ENCODE measurements at places on chromosomes 4 and X. TPM values are rescaled to one million over a fixed set of nuclear protein-coding genes. Genes with fewer than 3 reads are reported as not detected.

TMEM175 gene
- total RNA-seq = 21.2 TPM

TLL1 gene
- total RNA-seq = 0.55 TPM

STK32B gene
- total RNA-seq = 0.44 TPM

LRAT gene
- 0.15 TPM for total RNA-seq

RAI2 gene
- 21.0 TPM for total RNA-seq

ALB gene
- not detected for total RNA-seq

RBMXL3 gene
- total RNA-seq = not detected

APBB2 gene
- total RNA-seq = 35.4 TPM

PSAPL1 gene
- not detected for total RNA-seq

COL25A1 gene
- 0.54 TPM for total RNA-seq

GRCh38 chr4:2059726-2060602 lies 837 bp downstream of the NAT8L start:
- H3K4me1 ChIP-seq = peaks cover 5% of the 10 kb centered on the region
- no peak for DNase-seq
- H3K27ac ChIP-seq = no peak overlapping the region
- peaks cover 68% of the 10 kb centered on the region for H3K27me3 ChIP-seq

DNA sequence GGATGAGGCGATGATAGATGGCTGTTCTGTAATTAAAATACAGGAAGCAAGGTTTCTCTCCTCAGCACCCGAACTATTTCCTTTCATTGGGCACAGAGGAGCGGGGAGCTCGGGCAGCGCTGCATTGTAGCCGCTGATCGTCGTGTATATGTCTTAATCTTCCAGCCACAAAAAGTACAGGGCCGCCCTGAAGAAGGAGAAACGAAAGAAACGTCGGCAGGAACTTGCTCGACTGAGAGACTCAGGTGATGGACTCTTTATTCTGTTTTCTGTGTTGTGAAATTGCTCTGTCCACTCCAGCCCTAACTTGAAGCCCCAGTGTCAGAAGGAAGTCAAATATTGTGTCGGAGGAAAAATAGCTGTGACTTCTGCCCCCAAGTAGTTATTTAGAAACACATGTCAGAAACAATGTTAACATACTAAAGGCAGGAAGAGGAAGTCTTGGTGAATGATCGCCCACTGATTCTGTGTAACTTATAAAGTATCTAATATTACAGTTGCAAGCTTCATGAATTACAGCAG lies 546 bp downstream of the ZRSR2 start:
- H3K4me1 ChIP-seq = no peaks in the 10 kb centered on the region
- peaks cover 21% of the 10 kb centered on the region for H3K36me3 ChIP-seq
- H3K27ac ChIP-seq = peak overlapping the region; percentile 67
- no peaks in the 10 kb centered on the region for H3K27me3 ChIP-seq
- DNase-seq = no peak

DNA sequence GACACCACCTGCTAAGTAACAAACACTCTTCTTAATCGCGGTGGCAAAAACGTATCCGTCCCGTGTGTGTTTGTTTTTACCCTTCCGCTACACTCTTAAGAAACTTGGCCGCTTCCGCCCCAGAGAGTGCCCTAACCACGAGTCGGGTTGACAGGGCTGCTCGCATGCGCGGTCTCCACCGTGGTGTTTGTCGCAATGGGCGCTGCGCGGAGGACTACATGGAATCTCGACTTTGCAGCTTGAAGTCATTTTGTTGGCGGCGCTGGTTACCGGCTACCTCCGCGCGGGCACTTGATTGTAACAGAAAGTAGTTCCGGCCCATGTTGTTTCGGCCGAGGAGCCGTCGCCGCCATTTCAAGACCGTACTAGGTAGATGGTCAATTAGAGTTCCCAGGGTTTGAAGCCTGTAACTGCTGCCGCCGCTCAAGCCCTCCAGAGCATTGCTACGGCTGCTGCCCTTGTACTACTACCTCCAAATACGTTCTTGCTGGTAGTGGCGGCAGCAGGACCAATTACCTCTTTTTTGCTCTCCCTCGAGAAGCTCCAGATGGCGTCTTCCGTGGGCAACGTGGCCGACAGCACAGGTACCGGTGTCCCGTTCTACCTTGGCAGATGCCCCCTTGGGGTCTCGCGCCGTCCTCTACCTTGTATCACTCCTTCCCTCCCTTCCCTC lies at the start of gene OGT:
Gene OGT, plus strand, starts transcription at position 352 of the 673 bp plus-strand sequence. Its CDS starts 196 bp downstream, at position 548.
- DNase-seq = peak; percentile 93
- H3K27me3 ChIP-seq = no peaks in the 10 kb centered on the region
- H3K4me3 ChIP-seq = peak within 1 kb of the TSS; percentile 67
- peaks cover 8% of the 10 kb centered on the region for H3K36me3 ChIP-seq
- peaks cover 5% of the 10 kb centered on the region for H3K4me1 ChIP-seq
- H3K27ac ChIP-seq = peak within 1 kb of the TSS; percentile 82

DNA sequence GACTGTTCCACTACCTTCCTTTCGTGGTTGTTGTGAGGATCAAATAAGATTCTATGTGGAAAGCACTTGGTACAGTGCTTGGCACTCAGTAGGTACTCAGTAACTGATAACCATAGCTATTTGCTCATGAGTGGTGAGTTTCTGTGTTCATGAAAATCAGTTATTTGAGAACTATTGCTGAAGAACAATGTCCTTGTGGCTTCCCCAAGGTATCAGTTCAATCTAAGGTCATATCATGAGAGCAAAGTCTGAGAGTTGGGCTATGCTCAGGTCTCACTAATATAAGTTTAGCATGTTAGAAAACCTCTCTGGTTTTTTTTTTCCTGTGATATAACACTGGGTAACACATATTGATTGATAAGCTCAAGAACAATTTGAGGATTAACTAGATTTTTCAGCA lies 147.8 kb downstream of the GRIA3 start:
- H3K36me3 ChIP-seq = no peaks in the 10 kb centered on the region
- no peaks in the 10 kb centered on the region for H3K27me3 ChIP-seq
- no peak overlapping the region for H3K27ac ChIP-seq
- H3K4me3 ChIP-seq = no peak overlapping the region
- no peaks in the 10 kb centered on the region for H3K4me1 ChIP-seq

GRCh38 chr4:158193171-158193749 lies 17.0 kb upstream of the TMEM144 start:
- peaks cover 11% of the 10 kb centered on the region for H3K4me1 ChIP-seq
- no peak overlapping the region for H3K27ac ChIP-seq
- no peaks in the 10 kb centered on the region for H3K27me3 ChIP-seq
- DNase-seq = no peak

GRCh38 chrX:20383477-20383876 lies 116.8 kb upstream of the RPS6KA3 start:
- DNase-seq = no peak
- no peaks in the 10 kb centered on the region for H3K36me3 ChIP-seq
- H3K4me3 ChIP-seq = no peak overlapping the region
- no peaks in the 10 kb centered on the region for H3K27me3 ChIP-seq
- no peaks in the 10 kb centered on the region for H3K4me1 ChIP-seq
- H3K27ac ChIP-seq = no peak overlapping the region

DNA sequence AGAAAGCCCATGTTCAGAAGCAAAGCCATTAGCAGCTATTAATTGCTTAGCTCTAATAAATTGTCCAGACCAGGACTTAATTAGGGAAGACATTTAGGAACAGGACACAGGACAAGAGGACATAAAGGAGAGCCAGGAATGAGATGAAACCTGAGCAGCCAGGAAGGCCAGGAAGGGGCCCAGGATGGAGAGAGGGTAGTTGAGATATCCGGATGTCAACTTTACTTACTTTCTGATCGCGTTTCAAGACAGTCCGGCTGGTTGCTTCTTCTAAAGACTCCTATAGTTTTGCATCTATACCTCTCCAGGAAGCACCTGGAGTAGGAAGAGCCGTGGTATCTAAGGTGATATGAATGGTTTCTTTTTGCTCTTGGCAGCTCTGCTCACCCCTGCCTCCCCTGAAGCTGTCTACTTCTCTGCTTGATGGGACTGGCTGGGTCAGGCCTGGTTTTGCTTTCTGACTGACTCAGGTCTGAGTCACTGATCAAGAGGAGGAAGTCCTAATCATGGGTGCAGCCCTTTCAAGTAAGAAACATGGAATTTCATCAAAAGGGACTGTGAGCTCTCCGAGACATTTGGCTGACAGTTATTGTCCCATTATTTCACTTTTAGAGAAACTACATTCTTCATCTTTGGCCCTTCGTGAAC lies 733.3 kb downstream of the RPA4 start:
- H3K27ac ChIP-seq = no peak overlapping the region
- H3K27me3 ChIP-seq = peaks cover 16% of the 10 kb centered on the region
- H3K4me3 ChIP-seq = no peak overlapping the region
- no peaks in the 10 kb centered on the region for H3K36me3 ChIP-seq
- no peaks in the 10 kb centered on the region for H3K4me1 ChIP-seq
- DNase-seq = no peak

- H3K4me3 ChIP-seq = no peak overlapping the region
- H3K27ac ChIP-seq = no peak overlapping the region
- no peaks in the 10 kb centered on the region for H3K36me3 ChIP-seq
- H3K27me3 ChIP-seq = no peaks in the 10 kb centered on the region
- H3K4me1 ChIP-seq = no peaks in the 10 kb centered on the region
These were observed 71.4 kb downstream of the GBA3 start for GRCh38 chr4:22764183-22764582.

GRCh38 chr4:26197018-26197779 lies 123.6 kb upstream of the RBPJ start:
- no peaks in the 10 kb centered on the region for H3K36me3 ChIP-seq
- H3K4me1 ChIP-seq = no peaks in the 10 kb centered on the region
- no peaks in the 10 kb centered on the region for H3K27me3 ChIP-seq
- H3K27ac ChIP-seq = no peak overlapping the region
- DNase-seq = no peak

- H3K27ac ChIP-seq = no peak overlapping the region
- DNase-seq = no peak
- H3K36me3 ChIP-seq = no peaks in the 10 kb centered on the region
- no peaks in the 10 kb centered on the region for H3K27me3 ChIP-seq
These were observed 29.0 kb upstream of the SLC2A9 start for GRCh38 chr4:10050261-10050661.

- no peak overlapping the region for H3K27ac ChIP-seq
- H3K4me3 ChIP-seq = no peak overlapping the region
- H3K27me3 ChIP-seq = no peaks in the 10 kb centered on the region
- H3K4me1 ChIP-seq = no peaks in the 10 kb centered on the region
- no peaks in the 10 kb centered on the region for H3K36me3 ChIP-seq
- no peak for DNase-seq
These were observed 50.5 kb downstream of the TIGD2 start for GRCh38 chr4:89161841-89162240.

DNA sequence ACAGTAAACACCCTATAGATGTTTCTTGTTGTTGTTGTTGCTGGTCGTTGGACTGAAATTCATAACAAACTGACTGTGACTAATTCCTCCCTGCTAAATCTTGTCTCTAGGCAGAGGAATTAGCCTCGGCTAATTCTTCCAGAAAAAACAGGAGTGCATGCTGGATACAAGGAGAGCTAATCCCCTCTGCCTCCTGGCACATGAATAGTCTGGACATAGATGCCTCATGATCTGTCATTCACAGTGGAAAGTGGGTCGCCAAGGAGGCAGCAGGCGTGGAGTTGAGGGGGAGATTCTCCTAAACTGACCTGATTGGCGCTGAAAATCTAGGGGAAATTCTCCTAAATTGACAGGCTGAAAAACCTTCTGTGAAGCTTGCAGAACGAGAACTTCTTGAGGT lies 220.1 kb downstream of the DCTD start:
- H3K27me3 ChIP-seq = no peaks in the 10 kb centered on the region
- H3K4me1 ChIP-seq = no peaks in the 10 kb centered on the region
- no peak overlapping the region for H3K27ac ChIP-seq
- DNase-seq = no peak
- no peaks in the 10 kb centered on the region for H3K36me3 ChIP-seq

- no peaks in the 10 kb centered on the region for H3K36me3 ChIP-seq
- H3K27me3 ChIP-seq = no peaks in the 10 kb centered on the region
These were observed 32.1 kb downstream of the SLC34A2 start for GRCh38 chr4:25687773-25688172.

- no peaks in the 10 kb centered on the region for H3K4me1 ChIP-seq
- H3K36me3 ChIP-seq = no peaks in the 10 kb centered on the region
- no peak overlapping the region for H3K27ac ChIP-seq
- no peak for DNase-seq
- H3K27me3 ChIP-seq = no peaks in the 10 kb centered on the region
- no peak overlapping the region for H3K4me3 ChIP-seq
These were observed 463.5 kb upstream of the FAM241A start for GRCh38 chr4:111681751-111682150.

DNA sequence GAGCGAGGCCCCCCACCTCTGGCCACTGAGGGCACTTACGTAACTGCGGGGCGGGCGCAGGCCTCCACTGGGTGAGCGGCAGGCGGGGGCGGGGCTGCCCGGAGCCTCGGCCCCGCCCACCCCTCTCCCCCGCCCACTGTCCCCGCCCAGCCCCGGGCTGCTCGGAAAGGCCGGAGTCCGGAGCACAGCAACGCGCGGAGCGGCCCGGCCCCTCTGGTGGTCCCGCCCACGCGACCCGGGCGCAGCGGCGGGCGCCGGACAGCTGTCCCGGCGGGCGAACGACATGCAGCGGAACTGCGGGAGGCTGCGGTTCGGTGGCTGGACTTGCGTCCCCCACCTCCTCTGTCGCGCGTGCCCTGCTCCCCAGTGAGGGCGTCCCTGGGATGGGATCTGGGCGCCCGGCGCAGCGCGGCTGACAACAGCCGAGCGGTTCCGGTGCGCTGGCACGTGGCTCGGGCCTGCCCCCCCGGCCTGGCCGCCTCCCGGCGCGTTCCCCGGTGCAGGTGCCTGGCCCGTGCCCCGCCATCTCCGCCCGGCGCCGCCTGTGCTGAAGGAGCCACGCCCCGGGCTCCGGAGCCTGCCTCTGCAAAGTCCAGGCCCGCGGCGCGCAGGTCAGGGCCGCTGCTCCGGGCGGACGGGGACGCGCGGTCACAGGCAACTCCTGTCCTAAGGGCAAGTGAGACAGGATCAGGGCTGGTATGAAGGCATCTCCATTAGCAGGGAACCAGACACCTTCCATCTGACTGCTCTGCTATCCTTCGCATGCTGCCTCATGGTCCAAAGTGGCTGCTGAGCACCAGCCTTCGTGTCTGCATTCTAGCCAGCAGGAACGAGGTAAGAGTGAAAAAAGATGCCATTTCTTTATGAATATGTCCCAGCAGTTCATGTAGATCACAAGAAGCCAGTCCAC lies 21.8 kb upstream of the JAKMIP1 start:
- peaks cover 66% of the 10 kb centered on the region for H3K27me3 ChIP-seq
- H3K4me1 ChIP-seq = no peaks in the 10 kb centered on the region
- no peak overlapping the region for H3K27ac ChIP-seq
- H3K4me3 ChIP-seq = peak overlapping the region; percentile 42
- H3K36me3 ChIP-seq = no peaks in the 10 kb centered on the region

GRCh38 chr4:60663769-60664168 lies 536.4 kb upstream of the ADGRL3 start:
- no peak for DNase-seq
- no peak overlapping the region for H3K4me3 ChIP-seq
- H3K27me3 ChIP-seq = no peaks in the 10 kb centered on the region
- H3K4me1 ChIP-seq = no peaks in the 10 kb centered on the region
- H3K27ac ChIP-seq = no peak overlapping the region

- DNase-seq = no peak
- H3K27ac ChIP-seq = no peak overlapping the region
- no peaks in the 10 kb centered on the region for H3K36me3 ChIP-seq
- no peak overlapping the region for H3K4me3 ChIP-seq
- no peaks in the 10 kb centered on the region for H3K27me3 ChIP-seq
These were observed 7.3 kb downstream of the GPRASP1 start for GRCh38 chrX:102658556-102658955.

- H3K36me3 ChIP-seq = no peaks in the 10 kb centered on the region
- no peaks in the 10 kb centered on the region for H3K4me1 ChIP-seq
- H3K27me3 ChIP-seq = no peaks in the 10 kb centered on the region
- no peak overlapping the region for H3K4me3 ChIP-seq
These were observed 38.8 kb upstream of the TRPC5OS start for GRCh38 chrX:111837197-111837596.
